Cardiac ventricle fibroblast (primary cell): ENCODE measurements at places on chromosomes 1 and 21. TPM values are rescaled to one million over a fixed set of nuclear protein-coding genes. Genes with fewer than 3 reads are reported as not detected.

ADORA3 gene
- not detected in 2 replicates for total RNA-seq

IL22RA1 gene
- total RNA-seq: 0.20 TPM in 1 of 2 replicates, not detected in the other

AJAP1 gene
- 0.06 and 0.59 TPM in 2 replicates for total RNA-seq

AIM2 gene
- total RNA-seq: not detected in 2 replicates

TMPRSS15 gene
- total RNA-seq: not detected in 2 replicates

LORICRIN gene
- total RNA-seq: not detected in 2 replicates
